ENCODE measurements at places on chromosomes 1 and 21.

- DNase-seq, result no peak
These were observed 8.4 kb downstream of the EXTL1 start for GRCh38 chr1:26029864-26030481.

DNA sequence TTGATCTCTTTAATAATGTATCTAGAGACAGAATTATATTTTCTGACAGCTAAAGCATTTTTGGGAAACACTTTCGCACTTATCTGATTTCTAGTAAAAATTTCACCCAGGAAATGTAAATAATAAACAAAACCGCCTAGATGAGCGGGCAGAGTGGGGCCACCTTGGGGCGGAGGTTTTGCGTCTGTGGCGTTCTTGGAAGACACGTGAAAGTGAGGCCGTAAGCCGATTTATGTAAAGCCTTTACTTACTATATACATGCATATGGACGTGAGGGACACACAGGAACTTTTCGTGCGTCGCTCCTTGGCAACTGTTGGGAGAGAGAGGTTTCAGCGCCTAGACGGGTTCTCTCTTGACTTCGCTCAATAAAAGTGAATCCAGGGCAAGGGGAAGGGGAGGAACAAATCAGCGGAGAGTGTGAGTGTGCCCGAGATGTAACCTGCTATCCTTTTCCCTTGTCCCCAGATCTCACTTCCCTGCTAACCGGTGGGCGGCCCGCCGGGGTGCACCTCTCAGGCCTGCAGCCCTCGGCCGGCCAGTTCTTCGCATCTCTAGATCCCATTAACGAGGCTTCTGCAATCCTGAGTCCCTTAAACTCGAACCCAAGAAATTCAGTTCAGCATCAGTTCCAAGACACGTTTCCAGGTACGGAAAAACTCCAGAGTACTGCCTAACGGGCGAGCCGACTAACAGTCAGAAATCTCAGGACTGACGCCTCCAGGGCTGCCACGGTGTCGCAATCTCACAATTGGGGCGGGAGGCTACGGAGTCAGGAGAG lies 1.7 kb downstream of the HLX start:
- peak; percentile 70 for DNase-seq

- DNase-seq, result no peak
These were observed 256.0 kb upstream of the TMEM51 start for GRCh38 chr1:14897547-14897946.

- DNase-seq, result no peak
These were observed 13.4 kb downstream of the OR10R2 start for GRCh38 chr1:158485455-158485854.

DNA sequence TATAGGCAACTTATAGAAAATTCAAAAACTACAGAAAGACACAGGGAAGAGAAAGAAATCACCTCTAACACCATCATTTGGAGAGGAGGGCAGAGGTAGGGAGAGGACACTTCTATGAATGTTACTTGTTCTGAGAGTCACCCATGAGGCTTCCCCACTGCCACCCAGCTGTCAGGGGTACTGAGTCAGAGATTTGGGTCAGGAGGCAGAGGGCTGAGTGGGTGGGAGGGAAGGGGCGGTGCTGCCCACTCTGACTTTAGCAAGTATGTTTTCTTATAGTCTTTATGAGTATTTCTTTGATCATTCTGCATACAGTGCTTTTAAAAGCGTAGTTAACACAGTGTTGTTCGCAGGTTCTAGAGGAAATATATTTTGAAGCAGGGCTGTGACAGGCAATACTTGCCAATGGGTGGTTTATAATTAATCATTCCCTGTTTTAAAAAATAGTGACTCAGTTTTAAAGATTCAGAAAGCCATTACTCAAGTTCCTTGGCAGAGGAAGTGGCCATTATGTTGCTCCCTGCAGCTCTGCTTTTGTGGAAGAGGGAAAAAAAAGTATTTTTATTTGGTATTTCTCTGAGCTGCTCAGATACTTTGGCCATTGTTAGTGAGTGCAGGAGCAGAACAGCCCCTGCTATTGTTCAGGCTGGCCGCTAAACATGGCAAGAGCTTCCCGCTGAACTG lies 18.3 kb downstream of the IL6R start:
- no peak for DNase-seq

- DNase-seq, result no peak
These were observed 282.6 kb downstream of the BARHL2 start for GRCh38 chr1:90434460-90434859.

DNA sequence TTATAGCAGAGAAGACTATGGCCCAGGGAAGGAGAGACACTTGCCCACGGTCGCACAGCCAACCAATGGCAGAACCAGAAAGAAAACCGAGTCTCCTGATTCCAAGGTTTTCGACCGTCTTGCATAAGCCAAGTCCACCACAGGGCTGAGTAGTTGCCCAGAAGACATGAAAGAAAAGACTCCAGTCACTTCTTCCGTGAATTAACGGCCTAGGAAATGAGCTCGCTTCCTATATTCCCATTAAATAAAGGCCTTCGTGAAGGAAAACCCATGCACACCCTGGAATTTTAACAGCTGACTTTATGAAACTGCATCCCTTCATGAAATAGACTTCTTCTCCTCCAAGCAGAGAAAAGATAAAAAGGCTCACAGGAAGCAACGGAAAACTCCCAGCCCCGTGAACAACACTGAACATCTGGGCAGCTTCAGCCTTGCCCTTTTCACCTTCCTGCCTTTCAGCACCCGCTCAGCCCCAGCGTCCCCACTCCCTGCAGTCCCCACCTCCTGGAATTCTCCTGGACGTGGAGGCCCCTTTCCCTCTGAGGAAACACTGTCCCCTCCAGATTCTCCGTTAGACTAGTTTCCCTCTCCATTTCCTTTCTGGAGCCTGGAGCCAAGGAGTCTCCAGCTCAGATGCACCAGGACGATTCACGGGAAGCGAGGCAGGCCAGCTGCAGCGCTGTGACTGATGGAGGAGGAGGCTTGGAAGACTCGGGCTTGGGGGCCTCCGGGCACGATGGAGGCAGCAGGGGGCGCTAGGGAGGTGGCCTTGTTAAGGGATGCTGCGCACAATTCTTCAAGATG lies 2.7 kb upstream of the MYOC start:
- DNase-seq, result peak; percentile 39

DNA sequence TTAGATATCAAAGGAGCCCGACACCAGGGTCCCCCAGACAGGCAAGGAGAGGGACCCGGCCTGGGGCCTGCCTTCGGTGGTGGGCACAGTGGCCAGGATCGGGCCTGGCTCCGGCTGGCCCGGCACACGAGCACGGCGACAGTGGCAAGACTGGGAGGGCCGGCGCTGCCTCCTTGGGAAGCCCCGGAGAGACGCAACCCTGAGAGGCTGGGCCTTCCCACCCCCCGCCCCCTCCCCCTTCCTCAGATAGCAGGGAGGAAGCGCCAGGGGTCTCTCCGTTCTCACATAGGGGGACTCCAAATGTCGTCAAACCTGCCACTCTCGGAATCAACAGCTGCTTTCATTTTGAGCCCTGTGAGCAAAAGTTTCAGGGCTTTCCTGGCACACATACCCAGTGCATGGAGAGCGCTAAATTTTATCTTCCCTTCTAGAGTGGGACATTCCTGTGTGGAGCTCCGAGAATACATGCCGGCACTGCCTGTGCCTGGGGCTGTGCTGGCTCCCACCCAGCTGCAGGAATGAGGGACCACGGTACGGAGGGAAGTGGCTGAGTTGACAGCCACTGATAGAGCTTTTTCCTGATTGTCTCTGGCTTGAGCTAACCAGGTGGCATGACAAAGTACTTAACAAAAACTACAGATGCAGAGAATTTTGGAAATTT lies 62.4 kb downstream of the CD247 start:
- no peak for DNase-seq

DNA sequence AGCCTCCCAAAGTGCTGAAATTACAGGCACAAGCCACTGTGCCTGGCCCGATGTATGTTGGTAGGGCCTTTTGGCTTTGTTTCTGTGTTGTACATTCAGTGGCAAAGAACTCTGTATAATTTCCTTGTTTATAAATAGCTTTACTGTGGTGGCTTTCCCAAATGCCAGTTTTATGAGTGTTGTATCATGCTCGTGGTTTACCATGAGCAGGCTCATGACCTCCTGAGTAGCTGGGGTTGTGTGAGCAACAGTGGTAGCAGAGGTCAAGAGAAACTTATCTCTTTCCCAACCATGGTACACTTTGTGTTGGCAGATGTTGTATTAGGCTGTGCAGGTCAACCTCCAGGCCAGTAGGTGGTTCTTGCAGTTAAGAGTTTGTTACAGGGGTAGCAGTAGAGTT lies 420.4 kb upstream of the BEND5 start:
- no peak for DNase-seq

GRCh38 chr1:84973498-84974334 lies 23.2 kb downstream of the MCOLN2 start:
- no peak for DNase-seq

DNA sequence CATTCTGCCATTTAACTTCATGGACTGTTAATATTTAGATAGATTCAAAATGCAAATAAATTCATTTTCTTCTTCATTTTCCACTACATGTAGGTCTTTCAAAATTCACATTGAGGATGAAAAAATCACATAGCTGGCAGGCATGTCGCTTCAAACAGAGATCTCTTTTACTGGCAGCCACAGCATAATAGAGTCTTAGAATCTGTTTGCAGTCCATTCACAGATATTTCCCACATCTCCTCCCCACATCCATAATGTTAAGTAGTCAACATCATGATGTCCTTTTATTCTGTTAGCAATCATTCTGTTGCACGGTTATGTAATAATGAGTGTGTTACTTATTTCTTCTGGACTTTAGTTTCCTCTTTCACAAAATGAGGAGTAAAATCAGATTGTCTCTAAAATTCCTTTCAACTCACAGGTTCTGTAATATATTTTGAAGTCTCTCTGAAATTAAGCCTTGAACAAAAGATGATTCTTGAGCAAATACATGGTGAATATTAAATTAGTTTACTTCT lies 257.5 kb upstream of the SNX7 start:
- DNase-seq, result no peak

- DNase-seq, result no peak
These were observed 1.4 kb upstream of the USP1 start for GRCh38 chr1:62435231-62436038.

GRCh38 chr1:27299385-27300271 lies 22.3 kb upstream of the TMEM222 start:
- peak; percentile 99 for DNase-seq

DNA sequence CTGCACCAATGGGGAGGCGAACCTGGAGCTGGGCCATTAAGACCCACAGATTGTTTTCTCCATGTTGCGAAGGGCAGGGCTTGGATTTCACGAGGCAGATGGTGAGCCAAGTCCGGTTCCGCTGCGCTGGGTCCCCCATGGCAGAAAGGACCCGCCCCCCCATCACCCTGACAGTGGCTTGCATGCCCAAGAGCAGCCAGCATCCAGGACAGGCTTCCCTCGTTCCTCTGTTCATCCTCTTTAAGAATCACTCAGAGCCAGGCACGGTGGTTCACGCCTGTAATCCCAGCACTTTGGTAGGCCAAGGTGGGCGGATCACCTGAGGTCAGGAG lies 15.8 kb upstream of the NPHP4 start:
- DNase-seq, result no peak

- no peak for DNase-seq
These were observed 45.5 kb upstream of the ETS2 start for GRCh38 chr21:38760017-38760761.

- DNase-seq, result no peak
These were observed 13.5 kb downstream of the SHISA4 start for GRCh38 chr1:201902198-201902597.

DNA sequence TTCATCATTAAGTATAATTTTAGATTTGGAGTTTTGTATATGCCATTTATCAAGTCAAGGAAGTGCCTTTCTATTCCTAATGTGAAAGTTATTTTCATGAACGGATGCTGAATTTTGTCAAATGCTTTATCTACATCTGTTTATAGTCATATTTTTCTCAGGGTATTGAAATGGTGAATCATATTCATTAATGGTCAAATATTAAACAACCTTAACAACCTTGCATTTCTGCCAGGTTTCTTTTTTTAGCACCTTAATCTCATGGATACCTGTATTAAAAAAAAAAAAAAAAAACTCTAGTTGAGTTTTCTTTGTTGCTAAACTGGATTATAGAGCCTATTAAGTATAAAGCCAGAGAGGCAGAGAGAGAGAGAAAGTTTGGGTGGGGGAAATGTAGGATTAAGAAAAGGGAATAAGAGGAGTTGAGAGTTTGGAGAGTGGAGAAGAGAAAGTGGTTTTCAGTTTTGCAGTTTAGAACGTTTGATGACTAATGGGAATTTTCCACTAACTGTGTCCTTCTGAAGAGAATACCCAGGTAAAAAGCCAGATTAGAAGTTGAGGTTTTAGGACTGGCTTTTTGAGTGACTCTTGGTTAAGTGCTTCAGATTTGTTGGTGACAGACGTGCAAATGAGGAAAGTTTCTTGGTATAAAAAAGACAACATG lies 305.0 kb downstream of the HLX start:
- DNase-seq, result no peak

DNA sequence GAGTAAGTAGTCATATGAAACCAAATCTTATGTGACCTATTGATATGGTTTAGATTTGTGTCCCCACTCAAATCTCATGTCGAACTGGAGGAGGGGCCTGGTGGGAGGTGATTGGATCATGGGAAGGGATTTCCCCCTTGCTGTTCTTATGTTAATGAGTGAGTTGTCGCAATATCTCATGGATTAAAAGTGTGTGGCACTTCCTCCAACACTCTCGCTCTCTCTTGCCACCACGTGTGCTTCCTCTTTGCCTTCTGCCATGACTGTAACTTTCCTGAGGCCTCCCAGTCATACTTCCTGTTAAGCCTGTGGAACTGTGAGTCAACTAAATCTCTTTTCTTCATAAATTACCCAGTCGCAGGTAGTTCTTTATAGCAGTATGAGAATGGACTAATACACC lies 241.2 kb downstream of the RGS7 start:
- DNase-seq, result no peak

- no peak for DNase-seq
These were observed 5.9 kb downstream of the NIPAL3 start for GRCh38 chr1:24421502-24421901.

GRCh38 chr21:14917762-14918161 lies 147.0 kb downstream of the NRIP1 start:
- DNase-seq, result no peak

GRCh38 chr1:98437011-98437410 lies 224.5 kb upstream of the SNX7 start:
- DNase-seq, result no peak

- DNase-seq, result peak; percentile 93
These were observed 157.7 kb downstream of the TOMM20 start for GRCh38 chr1:234970731-234971476.

DNA sequence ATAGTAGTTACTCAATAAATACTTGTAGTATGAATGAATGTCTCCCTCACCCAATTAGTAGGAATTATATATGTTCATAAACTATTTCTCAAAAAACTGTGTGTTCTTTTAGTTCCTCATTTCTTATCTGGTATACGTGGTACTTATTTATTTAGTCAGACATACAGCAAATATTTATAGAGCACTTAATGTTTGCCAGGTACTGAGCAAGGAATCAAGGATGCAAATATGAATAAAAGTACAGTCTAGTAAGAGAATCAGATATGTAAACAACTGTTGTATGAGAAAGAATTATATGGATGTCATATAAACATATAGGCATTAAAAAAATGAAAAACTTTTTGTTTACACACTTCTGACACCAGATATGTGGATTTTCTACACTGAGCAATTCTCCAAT lies 58.5 kb downstream of the ATF6 start:
- DNase-seq, result no peak

GRCh38 chr1:159005161-159005560 lies 4.5 kb upstream of the IFI16 start:
- DNase-seq, result no peak

GRCh38 chr1:14777516-14778506 lies 179.3 kb downstream of the KAZN start:
- DNase-seq, result no peak

- DNase-seq, result no peak
These were observed 35.0 kb downstream of the ZYG11A start for GRCh38 chr1:52877554-52877953.

- no peak for DNase-seq
These were observed 49.8 kb upstream of the KANK4 start for GRCh38 chr1:62368989-62369388.
